ENCODE measurements at places on chromosomes 12 and 14.

- peak; percentile 58 for DNase-seq
These were observed 1.1 kb downstream of the DIP2B start for GRCh38 chr12:50505675-50506530.

- peak; percentile 88 for DNase-seq
These were observed 777 bp downstream of the ARF3 start for GRCh38 chr12:48956279-48957140.

DNA sequence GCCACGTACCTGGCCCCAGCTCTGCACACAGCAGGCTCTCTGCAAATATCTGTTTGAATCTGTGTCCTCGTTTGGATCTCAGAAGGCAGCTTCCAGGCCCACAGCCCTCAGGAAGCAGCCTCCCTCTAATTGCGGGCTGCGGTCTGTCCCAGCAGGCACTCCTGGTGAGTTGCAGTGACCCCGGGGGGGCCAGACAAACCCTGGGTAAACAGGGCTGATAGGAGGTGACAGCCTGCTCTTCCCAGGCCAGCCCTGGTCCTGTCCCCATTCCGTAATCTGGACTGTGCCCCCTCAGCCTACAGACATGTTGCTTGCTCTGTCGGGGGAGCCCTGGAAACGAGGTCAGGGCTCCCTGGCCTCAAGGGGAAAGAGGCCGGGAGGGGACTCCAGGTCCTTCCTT lies 2.0 kb downstream of the FOXN4 start:
- DNase-seq, result no peak

DNA sequence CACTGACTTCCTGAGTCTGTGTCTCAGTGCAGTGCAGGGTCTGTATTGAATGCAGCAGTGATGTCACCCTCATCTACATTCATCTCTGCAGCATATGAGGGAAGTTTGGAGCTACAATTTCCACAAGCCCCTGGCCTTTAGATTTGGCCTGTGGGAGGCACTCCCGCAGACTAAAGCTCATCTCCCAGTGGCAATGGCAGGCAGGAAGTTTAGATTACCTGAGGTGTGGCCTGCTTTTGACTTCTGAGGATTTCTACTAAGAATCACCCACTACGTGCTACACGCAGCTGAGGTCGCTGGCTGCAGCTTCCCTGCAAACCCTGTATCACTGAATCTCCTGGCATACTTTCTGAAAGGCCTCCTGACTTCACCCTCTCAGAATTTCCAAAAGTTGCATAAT lies 202.2 kb upstream of the PRKD1 start:
- no peak for DNase-seq

DNA sequence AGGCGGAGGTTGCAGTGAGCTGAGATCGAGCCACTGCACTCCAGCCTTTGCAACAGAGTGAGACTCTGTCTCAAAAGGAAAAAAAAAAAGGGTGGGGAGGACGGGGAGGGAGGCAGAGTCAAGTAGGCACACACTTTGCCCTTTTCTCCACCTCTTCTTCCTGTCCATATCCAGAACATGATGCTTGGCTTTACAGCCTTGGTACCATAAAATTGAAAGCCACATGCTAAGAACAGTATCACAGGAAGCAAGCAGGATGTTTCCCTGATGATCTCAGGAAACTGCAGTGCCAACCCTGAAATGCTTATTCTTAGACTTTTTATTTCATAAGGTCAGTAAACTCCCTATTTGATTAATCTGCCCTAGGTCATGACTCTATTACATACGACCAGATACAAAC lies 32.5 kb upstream of the YAF2 start:
- no peak for DNase-seq

DNA sequence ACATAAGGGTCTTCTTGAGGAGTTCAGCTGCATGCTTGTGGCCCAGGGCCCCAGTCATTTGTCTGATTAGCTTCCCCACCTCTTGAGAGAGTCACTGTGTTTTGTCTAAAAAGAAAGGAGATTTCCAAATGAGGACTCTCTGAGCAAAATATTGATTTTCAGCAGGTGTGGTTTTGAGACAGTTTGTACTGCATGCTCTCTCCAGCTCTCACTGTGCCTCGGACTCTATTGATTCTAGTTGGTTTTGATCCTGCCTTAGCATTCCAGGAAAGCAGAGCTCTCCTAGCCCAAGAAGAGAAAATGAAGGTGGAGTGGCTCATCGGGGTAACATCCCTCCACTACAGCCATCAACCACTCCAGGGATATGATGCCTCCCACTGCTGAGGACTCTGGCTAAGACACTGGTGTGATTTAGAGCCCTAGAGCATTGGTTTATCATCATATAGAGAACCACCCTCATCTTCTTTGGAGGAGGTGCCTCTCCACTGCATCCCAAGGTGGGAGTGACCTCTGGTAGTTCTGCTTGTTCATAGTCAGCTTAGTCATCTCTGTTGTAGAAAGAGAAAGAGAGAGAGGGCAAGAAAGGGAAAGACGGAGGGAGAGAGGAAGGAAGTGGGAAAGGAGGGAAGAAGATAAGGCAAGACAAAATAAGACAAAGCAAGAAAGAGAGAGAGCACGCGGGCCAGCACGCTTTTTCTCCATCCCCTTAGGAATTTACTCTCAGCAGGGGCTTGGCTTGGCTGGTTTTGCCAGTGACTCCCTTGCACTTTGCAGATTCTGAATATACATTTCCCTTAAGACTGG lies 365.6 kb downstream of the DPF3 start:
- no peak for DNase-seq

DNA sequence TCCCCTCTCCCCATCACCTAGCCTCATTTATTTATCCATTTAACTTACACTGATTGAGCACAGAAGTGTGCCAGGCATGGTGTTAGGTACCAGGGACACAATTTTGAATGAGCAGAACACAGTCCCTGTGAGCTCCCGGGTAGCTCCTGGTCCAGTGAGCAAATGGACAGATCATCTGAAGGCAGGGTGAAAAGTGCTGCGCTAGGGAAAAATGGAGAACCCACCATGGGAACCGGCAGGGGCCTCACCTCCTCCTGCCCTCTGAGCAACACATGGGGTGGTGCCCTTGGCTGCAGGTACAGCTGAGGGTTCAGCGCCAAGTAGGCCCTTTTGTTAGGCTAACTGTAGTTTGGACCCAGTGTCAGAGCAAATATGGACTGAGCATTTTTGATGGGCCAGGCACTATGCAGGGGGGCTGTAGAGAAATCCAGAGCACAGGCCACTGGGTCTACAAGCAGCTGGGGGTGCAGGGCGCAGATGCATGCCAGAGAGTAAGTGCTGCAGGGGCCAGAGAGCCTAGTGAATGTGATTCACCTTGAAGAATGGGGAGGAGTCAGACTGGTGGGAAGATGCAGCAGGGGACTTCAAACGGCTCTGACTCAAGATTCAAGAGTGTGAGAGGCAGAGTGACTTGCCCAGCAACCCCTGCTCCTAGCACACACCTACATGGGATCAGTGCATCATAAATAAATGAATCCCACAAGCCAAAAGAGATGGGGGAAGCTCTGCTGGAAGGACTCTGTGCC lies 28.2 kb downstream of the LTBP2 start:
- no peak for DNase-seq

DNA sequence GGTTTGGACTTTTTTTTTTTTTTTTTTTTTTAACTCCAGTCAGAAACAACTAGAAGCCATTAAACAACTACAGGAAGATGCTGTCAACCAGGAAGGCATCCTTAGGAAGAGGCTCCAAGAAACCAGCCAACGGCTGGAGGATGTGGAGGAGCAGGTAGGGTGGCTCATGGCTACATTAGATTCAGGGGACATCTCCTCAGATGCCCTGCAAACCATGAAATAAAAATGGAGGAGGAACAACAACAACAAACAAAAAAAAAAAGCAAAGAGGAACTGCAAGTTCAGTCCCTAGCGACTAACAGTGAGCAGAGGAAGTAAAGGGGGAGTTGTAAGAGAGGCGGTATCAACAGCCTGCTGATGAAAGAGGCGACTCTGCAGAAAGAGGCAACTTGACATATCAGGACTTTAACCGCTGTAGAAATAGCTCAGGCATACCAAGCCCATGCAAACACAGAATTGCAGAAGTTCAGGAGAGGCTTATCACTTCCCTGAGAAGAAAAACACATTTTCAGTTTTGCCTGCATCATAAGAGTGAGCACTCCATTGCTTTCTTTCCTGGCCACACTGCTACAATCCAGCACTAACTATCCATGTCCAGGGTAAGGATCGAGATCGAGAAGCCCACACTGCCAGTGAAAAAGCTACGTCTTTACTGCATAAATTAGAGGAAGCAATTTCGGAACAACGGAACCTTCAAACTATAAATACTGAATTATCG lies 103.5 kb upstream of the BCAT1 start:
- DNase-seq, result no peak

DNA sequence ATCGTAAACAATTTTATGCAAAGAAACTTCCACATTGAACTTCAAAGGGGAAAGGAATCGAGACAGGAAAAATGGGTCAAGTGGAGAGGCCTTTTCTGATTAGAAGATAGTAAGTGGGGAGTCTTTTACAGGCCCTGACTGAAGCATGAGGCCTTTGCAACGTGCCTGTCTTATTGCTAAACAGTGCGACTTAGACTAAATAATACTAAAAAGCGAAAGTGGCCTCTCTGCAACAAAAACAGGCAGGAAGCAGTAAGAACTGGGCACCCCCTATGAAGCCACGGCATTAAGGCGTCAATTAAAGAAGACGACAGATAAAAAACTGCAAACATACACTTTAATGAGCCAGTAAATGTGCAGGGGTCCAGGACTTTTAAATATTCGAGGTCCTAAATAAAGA lies 283.4 kb upstream of the GRIP1 start:
- DNase-seq, result no peak
